Uterus (tissue), 4 donors: ENCODE measurements at places on chromosomes 12 and 14. TPM values are rescaled to one million over a fixed set of nuclear protein-coding genes. Genes with fewer than 3 reads are reported as not detected.

The IL22 gene
- not detected for total RNA-seq

The NANOG gene
- 1.6 TPM for total RNA-seq

The PTPRB gene
- 36.8 TPM for total RNA-seq

The PSMB5 gene
- 105 TPM for total RNA-seq

The TAS2R30 gene
- 14.9 TPM for total RNA-seq

The PPP4R4 gene
- 0.59 TPM for total RNA-seq

The PPP1CC gene
- total RNA-seq, result 139 TPM

The LHX5 gene
- not detected for total RNA-seq

The FOXN4 gene
- not detected for total RNA-seq

The AKAP6 gene
- total RNA-seq, result 15.9 TPM

The EIF2S3B gene
- 1.0 TPM for total RNA-seq

The SLC38A6 gene
- 22.9 TPM for total RNA-seq

The SYT10 gene
- total RNA-seq, result 2.1 TPM

DNA sequence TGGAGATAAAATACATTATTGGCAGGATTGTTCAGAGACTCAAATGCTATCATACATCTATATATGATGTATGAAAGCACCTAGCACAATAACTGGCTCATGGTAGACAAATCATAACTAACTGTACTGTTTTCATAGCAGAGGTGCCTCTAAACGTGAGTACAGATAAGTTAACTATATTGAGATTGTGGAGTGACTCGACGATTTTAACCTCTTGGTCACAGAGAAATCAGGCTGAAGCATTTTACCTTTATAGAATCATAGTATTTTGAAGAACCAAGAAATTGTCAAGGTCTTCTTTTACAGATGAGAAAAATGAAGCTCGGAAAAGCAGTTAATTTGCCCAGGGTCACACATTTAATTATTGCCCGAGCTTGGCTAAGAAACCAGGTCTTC, 666 bp upstream of the DERA start:
- peak overlapping the region; percentile 60 for H3K4me3 ChIP-seq
- no peaks in the 10 kb centered on the region for H3K36me3 ChIP-seq
- H3K27ac ChIP-seq, result peak overlapping the region; percentile 92
- no peaks in the 10 kb centered on the region for H3K4me1 ChIP-seq

DNA sequence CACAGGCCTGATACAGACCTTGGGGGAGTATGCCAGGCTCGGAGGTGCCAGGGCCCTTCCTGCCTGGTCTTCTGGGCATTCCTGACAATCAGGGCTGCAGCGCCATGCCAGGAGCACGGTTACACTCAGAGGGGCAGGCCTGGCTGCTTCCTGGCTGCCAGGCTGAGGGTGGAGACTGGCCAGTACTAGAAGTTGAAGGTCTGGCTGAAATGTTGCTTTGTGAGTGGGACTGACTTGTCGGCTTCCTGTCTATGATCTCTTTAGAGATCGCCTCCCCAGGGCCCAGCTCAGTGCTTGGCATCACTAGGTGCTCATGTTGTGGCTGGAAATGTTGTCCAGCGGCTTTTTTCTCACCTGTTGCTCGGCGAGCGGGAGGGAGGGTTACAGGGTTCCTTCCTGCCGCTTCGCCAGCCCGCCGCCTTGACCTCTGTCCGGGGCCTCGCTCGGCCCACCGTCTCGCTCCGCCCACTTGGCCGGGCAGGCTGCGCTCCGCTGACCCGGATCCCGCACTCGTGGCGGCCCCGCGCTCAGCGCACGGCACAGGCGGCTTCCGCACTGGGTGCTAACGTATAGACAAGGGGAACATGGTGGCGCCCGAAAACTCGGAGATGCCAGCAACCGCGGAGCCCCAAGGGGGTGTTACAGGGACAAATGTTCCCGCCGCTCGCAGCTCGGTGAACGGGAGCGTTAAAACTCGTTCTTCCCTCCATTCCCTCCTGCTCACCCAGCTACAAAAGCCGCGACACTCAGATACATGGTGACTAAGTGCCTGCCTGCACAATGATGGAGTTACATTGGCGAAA, 32.6 kb downstream of the PAPLN start:
- H3K36me3 ChIP-seq, result no peaks in the 10 kb centered on the region
- DNase-seq, result no peak
- peak overlapping the region; percentile 10 for H3K4me3 ChIP-seq

GRCh38 chr12:1916371-1917171, 1.9 kb downstream of the CACNA2D4 start:
- H3K27me3 ChIP-seq, result no peaks in the 10 kb centered on the region
- peak; percentile 19 for DNase-seq
- no peak overlapping the region for H3K4me3 ChIP-seq
- H3K4me1 ChIP-seq, result no peaks in the 10 kb centered on the region
- H3K36me3 ChIP-seq, result no peaks in the 10 kb centered on the region

DNA sequence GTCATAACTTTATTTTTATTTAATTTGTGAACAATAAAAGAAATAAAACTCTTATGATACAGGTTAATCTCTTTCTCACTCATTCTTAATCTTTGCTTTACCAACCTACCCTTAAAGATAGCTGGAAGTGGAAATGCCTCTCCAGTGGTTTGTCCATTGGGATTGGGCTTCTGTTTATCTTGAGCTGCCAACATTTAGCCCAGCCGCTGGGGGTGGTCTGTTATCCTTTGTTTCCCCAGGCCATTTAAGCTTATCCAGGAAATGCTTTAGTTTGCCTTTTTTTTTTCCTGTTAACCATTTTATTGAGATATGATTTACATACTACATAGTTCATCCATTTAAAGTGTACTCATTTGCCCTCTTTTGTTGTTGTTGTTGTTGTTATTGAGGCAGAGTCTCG, 8.2 kb downstream of the TDG start:
- peaks cover 5% of the 10 kb centered on the region for H3K4me1 ChIP-seq
- H3K27me3 ChIP-seq, result no peaks in the 10 kb centered on the region
- DNase-seq, result no peak
- H3K4me3 ChIP-seq, result no peak overlapping the region
- no peak overlapping the region for H3K27ac ChIP-seq

- no peak for DNase-seq
- H3K27ac ChIP-seq, result no peak overlapping the region
- no peaks in the 10 kb centered on the region for H3K4me1 ChIP-seq
Observed at GRCh38 chr12:119201789-119202543, 23.2 kb downstream of the HSPB8 start.

DNA sequence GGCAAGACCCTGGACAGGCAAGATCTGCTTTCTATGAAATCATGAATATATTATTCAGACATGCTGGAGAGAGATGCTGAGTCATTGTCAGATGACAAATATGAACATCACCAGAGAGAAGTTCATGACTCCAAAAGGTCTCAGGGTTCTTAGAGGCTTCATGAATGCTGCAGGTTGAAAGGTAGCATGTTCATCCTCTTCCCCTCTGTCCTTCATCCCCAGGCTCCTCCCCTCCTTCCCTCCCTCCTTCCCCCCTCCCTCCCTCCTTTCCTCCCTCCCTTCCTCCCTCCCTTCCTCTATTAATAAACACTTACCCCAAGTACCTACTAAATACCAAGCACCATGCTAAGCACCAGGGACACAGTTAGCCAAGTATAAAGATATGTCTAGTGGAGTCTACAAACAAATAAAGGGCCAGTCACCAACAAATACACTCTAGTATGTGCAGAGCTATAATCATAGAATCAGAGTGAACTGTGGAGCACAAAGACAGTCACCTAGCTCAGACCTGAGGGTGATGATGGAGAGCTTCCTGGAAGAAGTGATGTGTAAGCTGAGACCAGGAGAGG, 46.2 kb downstream of the RPH3A start:
- no peaks in the 10 kb centered on the region for H3K4me1 ChIP-seq
- no peaks in the 10 kb centered on the region for H3K36me3 ChIP-seq
- H3K27ac ChIP-seq, result no peak overlapping the region
- H3K27me3 ChIP-seq, result no peaks in the 10 kb centered on the region
- no peak overlapping the region for H3K4me3 ChIP-seq

DNA sequence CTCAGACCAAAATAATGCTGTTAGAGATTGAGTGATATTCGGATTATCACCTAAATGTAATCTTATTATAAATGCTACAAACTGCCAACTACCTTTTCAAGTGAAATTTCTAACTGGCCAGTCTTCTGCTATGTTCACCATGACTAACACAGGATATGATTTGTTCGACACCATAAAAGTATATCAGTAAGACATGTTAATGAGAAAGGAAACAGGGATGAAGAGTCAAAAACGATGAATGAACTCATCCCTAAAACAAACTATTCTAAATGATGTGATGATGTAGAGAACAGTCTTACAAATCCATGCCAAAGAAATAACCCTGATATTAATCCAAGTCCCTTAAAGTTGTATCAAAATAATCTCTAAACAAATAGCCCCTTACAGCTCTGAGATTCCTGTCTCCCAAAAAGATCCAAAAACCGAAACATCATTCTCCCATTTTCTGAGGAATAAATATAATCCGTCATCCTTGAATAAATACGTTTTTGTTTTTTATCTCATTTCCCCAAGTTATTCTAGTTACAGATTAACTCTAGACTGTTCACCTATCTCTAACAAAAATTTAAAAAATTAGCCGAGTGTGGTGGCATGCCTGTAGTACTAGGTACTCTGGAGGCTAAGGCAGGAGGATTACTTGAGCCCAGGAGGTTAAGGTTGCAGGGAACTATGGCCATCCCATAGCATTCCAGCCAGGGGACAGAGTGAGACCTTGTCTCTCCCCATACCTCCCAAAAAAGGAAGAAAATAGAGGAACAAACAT, 9.1 kb downstream of the SCAF11 start:
- no peaks in the 10 kb centered on the region for H3K36me3 ChIP-seq
- no peak overlapping the region for H3K27ac ChIP-seq
- H3K27me3 ChIP-seq, result no peaks in the 10 kb centered on the region
- no peak for DNase-seq
- H3K4me3 ChIP-seq, result no peak overlapping the region

DNA sequence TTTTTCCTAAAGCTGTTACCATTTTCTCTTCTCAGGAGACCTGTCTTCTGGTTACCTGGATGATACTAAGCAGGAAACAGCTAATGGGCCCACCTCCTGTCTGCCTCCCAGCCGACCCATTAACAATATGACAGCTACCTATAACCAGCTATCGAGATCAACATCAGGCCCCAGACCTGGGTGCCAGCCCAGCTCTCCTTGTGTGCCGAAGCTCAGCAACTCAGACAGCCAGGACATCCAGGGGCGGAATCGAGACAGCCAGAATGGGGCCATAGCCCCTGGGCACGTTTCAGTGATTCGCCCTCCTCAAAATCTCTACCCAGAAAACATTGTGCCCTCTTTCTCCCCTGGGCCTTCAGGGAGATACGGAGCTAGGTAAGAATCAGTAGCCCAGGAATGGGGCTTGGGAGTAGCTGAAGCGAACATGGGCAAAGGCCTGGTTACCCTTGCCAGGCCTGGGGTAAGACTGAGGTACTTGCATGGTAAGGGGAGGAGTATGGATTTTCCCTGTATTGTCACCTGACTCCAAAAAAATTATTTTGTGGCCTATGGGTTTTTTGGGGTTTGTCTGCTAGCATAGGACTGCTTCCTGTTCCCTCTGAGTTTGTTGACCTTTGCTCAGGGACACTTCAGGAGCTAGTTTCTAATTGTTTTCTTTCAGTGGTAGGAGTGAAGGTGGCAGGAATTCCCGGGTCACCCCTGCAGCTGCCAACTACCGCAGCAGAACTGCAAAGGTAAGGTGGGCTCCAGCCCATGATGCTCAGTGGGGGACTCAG, 26.6 kb downstream of the TRAFD1 start:
- H3K4me1 ChIP-seq, result no peaks in the 10 kb centered on the region
- no peaks in the 10 kb centered on the region for H3K27me3 ChIP-seq
- H3K4me3 ChIP-seq, result no peak overlapping the region
- no peaks in the 10 kb centered on the region for H3K36me3 ChIP-seq

DNA sequence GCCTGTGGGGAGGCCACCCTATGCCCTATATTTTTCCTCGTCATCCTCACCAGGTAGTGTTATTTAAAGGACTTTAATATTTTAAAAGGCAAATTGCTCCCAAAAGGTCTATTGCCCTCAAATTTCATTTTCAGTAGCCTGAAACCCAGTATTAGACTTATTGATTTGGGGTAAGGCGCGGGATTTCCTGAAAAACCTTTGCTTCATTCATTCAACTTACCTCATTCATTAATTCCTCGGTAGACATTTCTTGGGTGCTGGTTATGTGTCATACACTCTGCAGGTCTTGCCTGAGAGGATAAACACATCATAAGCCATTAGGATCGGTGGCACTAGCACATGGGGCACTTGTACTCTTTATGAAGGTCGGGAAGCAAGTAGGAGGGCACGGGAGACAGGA, 99.2 kb downstream of the ARF6 start:
- no peak overlapping the region for H3K27ac ChIP-seq
- H3K4me3 ChIP-seq, result no peak overlapping the region
- DNase-seq, result no peak
- no peaks in the 10 kb centered on the region for H3K4me1 ChIP-seq
- H3K27me3 ChIP-seq, result no peaks in the 10 kb centered on the region

- DNase-seq, result no peak
- H3K27ac ChIP-seq, result no peak overlapping the region
- no peak overlapping the region for H3K4me3 ChIP-seq
- peaks cover 15% of the 10 kb centered on the region for H3K4me1 ChIP-seq
Observed at GRCh38 chr12:49870501-49871262, 27.8 kb upstream of the BCDIN3D start.

GRCh38 chr12:82954572-82954971, 267.9 kb downstream of the TMTC2 start:
- DNase-seq, result no peak
- H3K27ac ChIP-seq, result no peak overlapping the region
- no peak overlapping the region for H3K4me3 ChIP-seq
- no peaks in the 10 kb centered on the region for H3K36me3 ChIP-seq
- H3K27me3 ChIP-seq, result no peaks in the 10 kb centered on the region

DNA sequence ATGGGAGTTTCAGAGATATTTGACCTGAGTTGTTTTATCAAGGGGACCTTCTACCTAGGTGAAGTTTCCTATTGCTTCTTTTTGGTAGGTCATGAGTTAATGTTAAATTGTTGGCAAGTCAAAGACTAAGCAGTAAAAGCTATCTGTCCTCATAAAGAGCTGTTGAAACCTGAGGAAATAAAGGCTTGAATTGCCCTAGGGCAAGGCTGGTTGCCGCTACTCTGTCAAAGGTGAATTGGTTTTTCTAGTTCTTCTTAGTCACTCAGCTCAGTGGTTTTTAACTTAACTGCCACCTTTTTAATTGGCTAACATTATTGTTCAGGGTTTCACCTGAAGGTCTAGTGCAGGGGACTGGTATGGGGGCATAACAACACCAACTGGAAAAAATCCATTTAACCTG, 441.6 kb upstream of the FBXO33 start:
- no peak overlapping the region for H3K4me3 ChIP-seq
- no peaks in the 10 kb centered on the region for H3K36me3 ChIP-seq
- no peak overlapping the region for H3K27ac ChIP-seq
- no peaks in the 10 kb centered on the region for H3K4me1 ChIP-seq
- no peak for DNase-seq

DNA sequence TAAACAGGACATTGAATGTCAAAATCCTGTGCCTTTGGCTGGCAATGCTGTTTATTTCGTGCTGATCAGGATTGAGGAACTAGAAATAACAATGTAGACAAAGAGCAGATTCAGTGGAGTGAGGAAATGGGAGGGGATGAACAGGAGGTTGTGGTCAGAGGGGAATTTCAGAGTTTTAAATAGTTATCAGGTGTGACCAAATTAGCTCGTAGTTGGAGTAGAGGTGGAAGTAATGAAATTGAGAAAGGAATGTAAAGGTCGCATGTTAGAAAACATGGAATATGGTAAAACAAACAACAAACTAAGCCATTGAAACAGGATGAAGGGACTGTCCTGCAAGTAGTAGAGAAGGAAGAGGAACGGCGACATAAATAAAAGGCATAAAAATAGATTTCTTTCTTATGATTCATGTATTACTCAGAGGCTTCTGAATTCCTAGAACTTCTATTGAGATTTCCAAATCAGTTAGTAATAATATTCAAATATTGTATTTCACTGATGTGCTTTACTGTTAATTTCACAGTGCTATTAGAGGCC, 9.5 kb upstream of the SAV1 start:
- H3K4me3 ChIP-seq, result no peak overlapping the region
- H3K27me3 ChIP-seq, result no peaks in the 10 kb centered on the region
- no peak overlapping the region for H3K27ac ChIP-seq
- DNase-seq, result no peak
- no peaks in the 10 kb centered on the region for H3K36me3 ChIP-seq
